ENCODE measurements at places on chromosomes 1 and 21.
A peak's percentile ranks its signal among the peaks of the same experiment; 100 is the strongest.

DNA sequence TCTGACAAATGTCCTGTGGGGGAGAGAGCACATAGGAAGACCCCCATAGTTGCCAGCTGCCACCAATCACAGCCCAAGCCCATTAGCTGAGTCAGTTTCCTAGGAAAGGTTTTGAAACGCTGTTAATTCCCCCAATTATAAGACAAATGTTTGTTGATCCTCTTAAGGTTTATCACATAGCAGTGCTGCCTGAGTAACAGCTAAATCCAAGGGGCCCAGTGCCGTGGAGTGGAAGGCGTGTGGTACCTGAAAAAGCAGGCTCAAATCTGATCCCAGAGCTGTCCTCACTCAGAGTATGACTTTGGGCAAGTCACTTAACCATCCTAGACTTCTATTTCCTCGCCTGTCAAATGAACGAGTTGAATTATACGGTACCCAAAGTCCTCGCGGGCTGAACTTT is 69.5 kb downstream of the GRIK3 start:
- DNase-seq: no peak

GRCh38 chr21:40733024-40733397 is 113.9 kb downstream of the DSCAM start:
- DNase-seq: no peak

GRCh38 chr1:239123260-239123659 is 263.1 kb upstream of the CHRM3 start:
- DNase-seq: no peak

GRCh38 chr1:31390071-31390470 is 17.2 kb upstream of the FABP3 start:
- no peak for DNase-seq

- no peak for DNase-seq
These were observed 5.6 kb downstream of the MX2 start for GRCh38 chr21:41367301-41367944.

- DNase-seq: no peak
These were observed 33.4 kb downstream of the MEGF6 start for GRCh38 chr1:3577711-3578432.

GRCh38 chr1:55316502-55316901 is 101.3 kb upstream of the USP24 start:
- no peak for DNase-seq

GRCh38 chr1:214198571-214198970 is 82.4 kb upstream of the SMYD2 start:
- DNase-seq: no peak

GRCh38 chr21:37620401-37620800 is 253.8 kb downstream of the DYRK1A start:
- no peak for DNase-seq

DNA sequence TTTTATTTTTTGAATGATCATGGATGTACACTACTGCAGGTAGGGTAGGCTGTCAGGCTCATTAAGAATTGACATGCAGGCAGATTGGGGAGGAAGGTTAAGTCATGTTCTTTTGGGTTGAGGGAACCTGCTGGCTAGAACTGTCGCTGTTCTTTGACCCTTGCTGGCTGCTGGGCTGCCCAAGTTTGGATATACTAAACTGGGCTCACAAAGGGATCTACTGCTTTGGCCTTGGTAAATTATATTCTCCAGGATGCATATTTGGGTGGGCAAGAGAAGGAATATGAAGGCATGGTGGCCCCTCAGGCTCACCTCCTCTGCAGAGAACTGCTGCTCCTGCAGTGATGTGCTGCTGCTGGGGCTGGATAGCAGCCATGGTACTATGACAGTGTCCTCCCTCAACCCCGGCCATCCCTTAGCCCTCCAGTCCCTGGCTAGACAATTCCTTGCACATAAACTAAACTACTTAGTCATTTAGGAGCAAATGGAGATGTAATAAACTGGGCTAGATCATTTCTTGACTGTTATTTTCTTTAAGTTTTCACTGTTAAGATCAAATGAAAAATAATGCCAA is 6.1 kb downstream of the ATP1A1 start:
- DNase-seq: no peak

DNA sequence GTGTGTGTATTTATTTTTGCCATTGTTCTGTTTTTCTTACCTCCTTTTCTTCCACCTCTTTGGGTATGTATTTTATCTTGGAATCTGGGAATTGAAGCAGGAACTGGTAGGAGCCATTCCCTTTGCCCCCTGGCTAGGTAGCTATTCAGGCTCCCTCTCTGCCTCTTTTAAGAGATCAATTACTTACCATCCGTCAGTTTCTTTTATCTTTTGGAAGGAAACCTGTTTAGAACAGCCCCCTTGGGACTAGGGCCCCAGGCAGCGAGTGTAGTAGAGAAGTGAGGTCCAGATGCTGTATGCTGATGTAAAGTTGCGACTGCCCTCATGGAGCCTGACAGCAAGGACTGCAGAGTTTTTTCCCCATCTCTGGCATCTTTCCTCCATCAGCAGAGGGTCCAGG is 41.6 kb downstream of the KIRREL1 start:
- DNase-seq: no peak

- DNase-seq: no peak
These were observed 742 bp downstream of the TMEM222 start for GRCh38 chr1:27322569-27323240.

- no peak for DNase-seq
These were observed 88.4 kb downstream of the PRKAB2 start for GRCh38 chr1:147083919-147084272.

DNA sequence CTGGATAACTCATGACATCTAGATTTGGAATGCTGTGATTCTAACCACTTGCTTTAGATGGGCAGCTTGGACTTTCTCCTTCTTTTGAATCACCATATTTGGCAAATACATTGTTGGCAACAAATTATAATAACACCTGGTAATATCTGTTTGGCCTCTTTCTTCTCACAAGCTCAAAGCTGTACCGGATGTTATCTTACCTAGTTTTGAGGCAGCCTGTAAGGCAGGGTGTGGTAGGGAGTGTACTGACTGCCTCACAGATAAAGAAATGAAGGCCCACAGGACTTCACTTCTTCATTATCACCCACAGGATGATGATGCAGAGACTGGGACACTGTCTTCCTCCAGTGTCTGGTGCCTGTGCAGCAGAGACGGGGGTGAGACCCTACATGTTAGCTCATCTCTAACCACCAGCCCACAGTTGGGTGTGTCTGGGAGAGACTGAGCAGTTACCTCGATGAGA is 28.5 kb downstream of the TUFT1 start:
- no peak for DNase-seq

- no peak for DNase-seq
These were observed 68.0 kb upstream of the AKT3 start for GRCh38 chr1:243917863-243918565.

- DNase-seq: no peak
These were observed 504.0 kb upstream of the OLFM3 start for GRCh38 chr1:102500758-102501157.

GRCh38 chr1:43968348-43968948 is 1.4 kb upstream of the DPH2 start:
- DNase-seq: no peak

GRCh38 chr1:111671852-111672251 is 52.3 kb downstream of the RAP1A start:
- DNase-seq: no peak

DNA sequence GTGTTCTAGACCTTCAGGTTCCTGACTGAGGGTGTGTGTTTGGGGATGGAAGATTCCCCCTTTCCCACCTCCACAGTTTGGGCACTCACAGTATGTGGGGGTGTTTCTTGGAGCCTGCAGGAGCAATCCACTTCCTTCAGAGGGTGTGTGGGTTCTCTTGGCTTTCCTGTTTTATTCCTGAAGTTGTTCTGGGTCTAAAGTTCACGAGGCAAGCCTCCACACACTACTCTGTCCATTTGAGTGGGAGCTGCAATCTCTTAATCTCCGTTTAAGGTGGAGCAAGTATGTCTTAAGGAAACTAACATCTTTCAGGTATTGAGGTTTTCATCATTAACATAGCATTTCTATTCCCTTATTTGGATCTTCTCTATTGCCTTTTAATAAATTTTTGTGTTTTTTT is 141.8 kb downstream of the TENT5C start:
- DNase-seq: no peak

- no peak for DNase-seq
These were observed 48.6 kb upstream of the LMO4 start for GRCh38 chr1:87279966-87280535.

- no peak for DNase-seq
These were observed 5.6 kb downstream of the NCDN start for GRCh38 chr1:35563166-35563565.

DNA sequence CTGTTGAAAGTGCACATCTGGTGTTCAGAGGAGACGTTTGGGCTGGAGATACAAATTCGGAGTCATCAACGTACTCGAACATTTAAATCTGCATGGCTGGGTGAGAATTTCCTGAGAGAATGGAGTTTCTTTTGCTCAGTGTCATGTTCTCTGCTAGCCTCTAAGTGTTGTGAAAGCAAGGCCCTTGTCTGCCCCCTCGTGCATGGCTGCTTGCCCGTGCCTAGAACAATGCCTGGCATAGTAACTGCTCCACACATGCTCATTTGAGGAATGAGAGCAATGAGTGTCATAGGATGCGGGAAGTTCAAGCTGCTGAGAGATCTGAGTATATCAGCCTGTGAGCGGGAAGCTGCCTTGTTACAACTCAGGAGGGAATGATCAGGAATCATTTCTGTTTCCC is 171.1 kb upstream of the CSF3R start:
- no peak for DNase-seq

GRCh38 chr1:19462781-19463503 is 22.4 kb downstream of the CAPZB start:
- no peak for DNase-seq

DNA sequence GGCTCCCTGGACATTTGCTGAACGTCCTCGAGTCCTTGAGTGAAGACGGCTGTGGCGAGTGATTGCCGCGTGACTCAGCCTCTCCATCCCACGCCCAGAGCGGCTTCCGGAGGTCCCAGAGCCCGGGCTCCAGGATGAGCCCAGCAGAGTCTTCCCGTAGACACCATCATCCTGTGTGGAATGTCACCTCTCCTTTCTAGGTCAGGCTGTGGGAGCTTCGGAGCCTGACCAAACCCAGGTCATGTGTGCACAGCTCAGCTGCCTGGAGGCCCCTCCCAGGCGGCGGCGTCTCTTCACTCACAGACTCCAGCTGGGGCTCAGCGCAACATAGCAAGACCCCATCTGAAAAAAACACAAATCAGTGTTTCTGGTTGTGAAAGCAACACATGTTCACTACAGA is 38.2 kb downstream of the PRKCZ start:
- DNase-seq: no peak

- peak; percentile 22 for DNase-seq
These were observed 40.4 kb downstream of the CASZ1 start for GRCh38 chr1:10755970-10756521.

DNA sequence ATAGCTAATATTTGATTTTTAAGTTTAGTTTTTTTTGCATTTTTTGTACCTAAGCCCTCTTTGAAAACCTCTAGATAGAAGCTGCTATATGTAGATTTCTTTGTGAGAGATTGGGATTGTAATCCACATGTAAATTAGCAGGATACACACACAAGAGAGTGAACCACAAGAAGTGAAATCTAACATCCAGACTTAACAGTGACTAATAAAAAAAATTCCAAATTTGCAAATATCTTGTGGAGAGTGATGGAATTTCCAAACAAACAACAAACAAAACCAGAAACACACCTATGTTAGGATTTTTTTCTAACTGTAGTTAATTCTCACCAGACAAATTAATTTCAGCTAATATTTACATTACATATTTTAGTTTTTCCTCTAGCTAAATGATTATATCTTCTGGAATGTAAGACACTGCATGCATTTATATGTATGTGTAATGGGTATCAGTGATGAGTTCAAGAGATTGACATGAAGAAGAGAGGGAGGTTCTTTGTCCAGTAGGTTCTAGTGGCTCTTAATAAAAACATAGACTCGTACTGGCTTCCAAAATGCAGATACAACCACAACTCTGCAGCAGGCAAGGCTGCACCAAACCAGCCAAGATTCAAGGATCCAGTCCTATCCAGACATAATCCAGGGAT is 12.8 kb downstream of the CLDN17 start:
- no peak for DNase-seq

- no peak for DNase-seq
These were observed 83.5 kb downstream of the NDUFS5 start for GRCh38 chr1:39109644-39110043.

DNA sequence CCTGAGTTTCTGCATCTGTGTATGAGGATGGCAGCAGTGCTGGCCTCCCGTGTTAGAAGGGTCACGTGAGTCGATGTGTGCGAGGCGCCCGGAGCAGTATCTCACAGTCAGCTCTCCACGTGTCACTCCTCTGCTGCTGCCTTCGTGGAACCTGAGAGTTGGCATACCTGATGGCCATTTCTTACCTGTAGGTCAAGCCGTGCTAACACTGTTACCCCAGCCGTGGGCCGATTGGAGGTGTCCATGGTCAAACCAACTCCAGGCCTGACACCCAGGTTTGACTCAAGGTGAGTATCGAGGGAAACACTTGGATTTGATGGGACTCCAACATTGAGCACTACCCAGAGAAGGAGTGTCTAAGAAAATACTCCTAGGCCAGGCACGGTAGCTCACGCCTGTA is 10.7 kb downstream of the CDCA8 start:
- no peak for DNase-seq

DNA sequence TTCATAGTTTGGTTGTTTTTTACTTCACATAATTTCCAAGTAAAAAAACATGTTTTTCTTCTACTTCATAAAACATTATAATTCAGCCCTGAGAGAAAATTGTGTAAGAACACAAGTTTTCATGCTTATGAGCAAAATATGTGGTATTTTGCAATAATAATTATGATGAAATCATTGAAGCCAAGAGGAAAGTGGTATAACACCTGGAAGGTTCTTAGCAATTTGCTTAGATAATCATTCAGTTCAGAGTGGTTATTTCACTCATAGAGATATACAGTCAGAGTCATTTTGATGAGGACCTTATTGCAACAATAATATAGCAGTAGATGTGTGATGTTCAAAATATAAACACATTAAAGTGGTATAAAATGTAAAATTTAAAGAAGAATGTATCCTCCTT is 94.5 kb downstream of the PLPPR4 start:
- no peak for DNase-seq

- DNase-seq: no peak
These were observed 142.6 kb downstream of the AJAP1 start for GRCh38 chr1:4797016-4797410.

GRCh38 chr21:44596068-44596725 is 3.9 kb upstream of the KRTAP10-6 start:
- DNase-seq: no peak

DNA sequence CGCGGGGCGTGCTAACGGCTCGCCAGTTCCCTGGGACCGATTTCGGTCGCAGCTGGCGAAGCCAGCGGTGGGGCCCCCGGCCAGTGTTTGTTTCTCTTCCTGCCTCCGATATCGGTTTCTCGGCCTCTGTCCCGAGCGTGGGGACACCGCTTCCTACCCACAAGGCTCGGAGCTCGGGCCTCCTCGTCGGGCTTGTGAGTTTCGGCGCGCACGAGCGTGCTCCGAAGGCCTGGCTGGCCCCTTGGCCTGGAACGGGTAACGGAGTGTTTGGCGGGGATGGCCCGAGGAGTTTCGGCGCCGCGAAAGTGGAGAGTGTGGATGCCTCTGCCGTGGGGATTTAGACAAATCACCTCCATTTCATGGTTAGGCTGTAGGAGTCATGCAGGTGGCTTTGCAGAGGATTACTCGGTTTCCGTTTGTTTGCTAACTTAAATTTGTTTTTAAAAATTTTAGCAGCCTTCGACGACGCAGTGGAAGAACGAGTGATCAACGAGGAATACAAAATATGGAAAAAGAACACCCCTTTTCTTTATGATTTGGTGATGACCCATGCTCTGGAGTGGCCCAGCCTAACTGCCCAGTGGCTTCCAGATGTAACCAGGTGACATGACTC is 559 bp downstream of the RBBP4 start:
- DNase-seq: peak; percentile 2

- no peak for DNase-seq
These were observed 19.5 kb downstream of the SUSD4 start for GRCh38 chr1:223344491-223344890.

- no peak for DNase-seq
These were observed 127.8 kb downstream of the NTMT2 start for GRCh38 chr1:170273291-170274130.
